Amniotic epithelial cell (primary cell): ENCODE measurements at places on chromosomes 1 and 21.

- DNase-seq: no peak
Observed at GRCh38 chr1:66282891-66283621, 250.9 kb upstream of the SGIP1 start.

GRCh38 chr1:147377263-147378246 lies 135.1 kb downstream of the CHD1L start:
- no peak for DNase-seq

- peak; percentile 73 for DNase-seq
Observed at GRCh38 chr1:23528250-23528978, 2.6 kb downstream of the E2F2 start.

DNA sequence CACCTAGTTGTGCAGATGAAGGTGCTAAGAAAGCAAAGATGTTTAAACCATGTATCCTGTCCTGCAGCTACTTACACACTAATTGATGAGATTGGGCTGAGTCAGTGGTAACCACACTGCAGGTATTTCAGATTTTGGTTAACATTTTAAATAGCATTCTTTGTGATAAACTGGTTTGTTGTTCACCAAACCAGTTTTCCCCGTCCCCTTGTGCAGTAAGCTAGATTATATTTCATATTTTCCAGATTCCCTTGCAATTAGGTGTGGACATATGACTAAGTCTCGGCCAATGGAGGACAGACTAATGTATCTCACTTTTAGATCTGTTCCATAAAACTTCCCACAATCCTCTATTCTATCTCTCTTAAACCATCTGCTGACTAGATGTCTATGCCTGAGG lies 320.4 kb downstream of the RWDD3 start:
- no peak for DNase-seq

DNA sequence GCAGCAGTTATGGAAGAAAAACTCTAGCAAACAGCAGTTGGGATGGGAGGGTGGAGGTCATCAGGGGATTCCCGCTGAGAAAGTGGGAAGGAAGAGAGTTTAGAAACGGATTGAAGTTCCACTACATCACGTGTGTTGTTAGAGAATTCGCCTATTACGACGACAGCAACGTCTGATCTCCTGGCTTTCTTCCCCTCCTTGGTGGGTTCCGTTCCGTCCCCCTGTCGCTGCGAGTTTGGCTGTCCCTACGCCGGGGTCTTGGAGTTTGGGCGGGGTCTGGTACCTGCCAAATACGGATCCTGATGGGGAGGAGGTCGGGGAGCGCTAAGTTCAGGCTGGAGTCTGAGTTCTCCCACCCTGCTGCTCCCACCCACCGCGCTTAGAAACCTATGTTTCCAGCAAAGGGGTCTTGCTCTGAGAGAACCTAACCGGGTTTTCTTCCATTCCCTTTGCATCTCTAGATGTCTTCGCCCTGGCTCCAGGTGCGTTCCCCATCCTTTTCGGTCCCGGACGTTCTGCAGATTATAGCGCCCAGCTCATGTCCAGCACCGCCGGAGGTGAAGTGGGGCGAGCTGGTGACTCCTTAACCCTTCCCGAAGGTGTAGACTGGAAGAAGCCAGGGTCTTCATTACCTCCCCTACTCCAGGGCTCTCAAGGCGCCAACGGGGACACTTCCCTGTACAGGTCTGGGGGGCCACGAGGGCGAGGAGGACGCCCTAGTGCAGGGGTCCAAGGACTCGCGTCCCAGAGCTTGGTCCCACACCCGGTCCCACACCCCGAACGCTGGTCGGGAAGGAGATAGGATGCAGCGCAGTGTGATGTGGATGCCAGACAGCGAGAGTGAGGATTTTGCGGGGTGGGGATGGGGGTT lies 641 bp upstream of the KCNK2 start:
- DNase-seq: no peak

DNA sequence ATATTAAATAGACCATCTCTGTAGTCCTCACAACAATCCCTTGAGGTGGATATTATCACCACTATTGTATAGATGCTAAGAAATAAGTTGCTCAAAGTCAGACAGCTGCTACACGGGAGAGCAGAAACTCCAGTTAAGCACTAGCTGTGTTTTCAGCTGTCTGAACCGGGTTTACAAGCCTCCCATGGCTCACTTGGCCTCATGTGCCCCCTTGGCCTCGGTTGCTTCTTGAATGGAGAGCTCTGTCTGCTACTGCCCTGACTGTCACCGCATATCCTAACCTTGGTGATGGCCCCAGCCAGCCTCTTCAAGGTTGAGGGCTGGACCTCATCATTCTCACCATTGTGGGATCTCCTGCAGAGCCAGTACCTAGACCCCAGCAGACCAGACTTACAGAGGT lies 123.4 kb downstream of the AK5 start:
- no peak for DNase-seq

GRCh38 chr1:11501906-11502485 lies 23.0 kb downstream of the DISP3 start:
- DNase-seq: no peak
